ENCODE measurements at places on chromosomes 3 and 15.

GRCh38 chr3:55775366-55776154 is 288.5 kb upstream of the WNT5A start:
- DNase-seq = no peak

DNA sequence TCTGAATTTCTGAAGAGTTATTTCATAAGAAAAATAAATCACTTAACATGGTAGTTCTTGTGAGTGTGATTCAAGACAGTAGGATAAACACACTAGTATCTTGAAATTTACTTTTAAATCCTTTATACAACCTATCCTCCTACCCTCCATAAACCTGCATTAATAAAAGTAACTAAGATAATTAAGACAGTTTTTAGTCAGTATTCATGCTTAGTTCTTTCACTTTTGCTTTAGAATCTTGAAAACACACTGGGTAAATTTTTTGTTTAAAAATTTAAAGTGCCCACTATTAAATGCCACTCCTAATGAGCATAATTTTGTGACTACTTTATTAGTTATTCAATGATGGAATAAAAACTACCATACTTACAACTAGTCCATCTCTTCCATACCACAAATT is 28.8 kb downstream of the GOLIM4 start:
- no peak for DNase-seq

DNA sequence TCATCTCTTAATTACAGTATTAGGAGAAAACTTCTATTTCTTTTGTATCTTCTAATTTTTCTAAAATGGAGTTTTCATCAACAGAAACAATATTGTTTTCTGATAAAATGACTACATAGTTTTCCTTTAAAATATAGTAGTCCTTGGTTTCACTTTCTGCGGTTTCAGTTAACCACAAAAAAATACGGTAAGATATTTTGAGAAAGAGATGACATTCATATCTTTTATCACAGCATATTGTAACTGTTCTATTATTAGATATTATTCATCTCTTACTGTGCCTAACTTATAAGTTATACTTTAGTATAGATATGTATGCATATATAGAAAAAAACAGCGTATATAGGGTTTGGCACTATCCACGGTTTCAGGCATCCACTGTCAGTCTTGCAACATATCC is 2.3 kb downstream of the B4GALT4 start:
- no peak for DNase-seq

GRCh38 chr3:46442576-46443530 is 21.9 kb downstream of the LTF start:
- no peak for DNase-seq

DNA sequence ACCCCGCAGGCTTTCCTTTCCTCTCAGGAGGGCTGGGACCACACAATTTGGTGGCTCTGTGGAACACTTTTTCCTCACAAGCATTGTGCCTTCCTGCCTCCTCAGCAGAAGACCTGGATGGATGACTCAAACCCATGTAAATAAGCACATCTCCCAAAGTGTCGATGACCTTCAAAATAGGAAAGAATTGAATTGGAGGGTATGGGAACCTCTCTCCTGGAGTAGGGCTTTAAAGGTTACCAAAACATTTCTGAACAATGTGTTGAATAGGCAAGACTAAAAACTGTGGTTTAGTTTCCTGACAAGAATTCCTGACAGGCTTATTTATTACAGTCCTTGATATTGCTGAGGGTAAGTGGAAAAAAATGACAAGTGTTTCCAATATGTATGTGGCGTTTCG is 118.2 kb downstream of the ALDH1A2 start:
- DNase-seq = no peak

DNA sequence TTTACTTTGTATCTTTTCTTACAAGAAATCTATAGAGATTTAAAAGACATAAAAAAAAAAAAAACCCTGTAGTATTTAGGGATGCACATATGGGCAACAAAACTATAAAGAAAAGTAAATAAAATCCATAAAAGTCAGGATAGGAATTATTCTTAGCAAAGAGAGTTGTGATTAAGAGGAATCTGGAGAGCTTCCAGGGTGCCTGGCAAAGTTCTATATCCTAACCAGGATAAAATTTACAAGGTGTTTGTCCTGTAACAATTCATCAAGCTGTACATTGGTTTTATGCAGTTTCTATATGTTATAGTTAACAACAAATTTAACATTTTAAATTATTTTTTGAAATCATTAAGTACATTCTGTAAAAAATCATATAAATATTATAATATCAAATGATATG is 7.9 kb downstream of the SECISBP2L start:
- DNase-seq = no peak

DNA sequence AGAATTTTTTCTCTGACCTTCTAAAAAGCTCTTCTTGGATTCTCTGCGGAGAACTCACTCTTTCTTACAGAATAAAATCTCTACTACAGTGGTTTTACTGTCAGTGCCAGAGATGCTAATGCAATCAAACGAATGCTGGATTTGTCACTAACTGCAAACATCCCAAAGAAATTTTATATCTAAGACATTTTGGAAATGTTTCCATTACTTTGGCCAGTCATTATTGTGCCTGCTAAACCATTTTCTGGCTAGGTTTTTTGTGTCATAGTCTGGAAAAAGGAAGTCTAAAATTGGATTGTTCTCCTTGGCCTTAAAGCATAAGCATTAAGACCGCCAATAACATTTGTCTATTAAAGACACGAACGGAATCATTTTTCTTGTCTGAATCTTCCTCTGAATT is 54.0 kb downstream of the PLOD2 start:
- no peak for DNase-seq

GRCh38 chr3:122066331-122067213 is 11.4 kb downstream of the CD86 start:
- no peak for DNase-seq

GRCh38 chr3:133274477-133274876 is 125.4 kb upstream of the BFSP2 start:
- DNase-seq = no peak

GRCh38 chr3:65348398-65348995 is 660.7 kb upstream of the ADAMTS9 start:
- DNase-seq = no peak

DNA sequence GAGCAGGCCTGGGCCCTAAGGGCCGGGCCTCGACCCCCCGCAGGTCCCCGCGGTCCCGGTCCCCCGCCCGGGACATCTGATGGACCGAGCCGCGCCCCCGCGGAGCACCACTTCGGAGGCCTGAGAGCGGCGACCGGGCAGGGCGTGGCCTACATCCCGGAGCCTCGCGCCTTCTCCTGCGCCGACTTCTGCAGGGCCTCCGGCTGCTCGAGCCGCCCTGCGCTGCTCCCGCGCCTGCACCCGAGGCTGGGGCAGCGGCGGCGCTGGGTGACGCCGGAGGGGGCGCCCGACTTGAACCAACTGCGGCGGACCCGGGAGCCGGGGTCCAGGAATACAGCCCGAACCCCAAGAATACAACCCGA is 14.9 kb upstream of the GP9 start:
- no peak for DNase-seq

- DNase-seq = no peak
These were observed 142.8 kb downstream of the POLR2M start for GRCh38 chr15:57849317-57849716.

- no peak for DNase-seq
These were observed 36.5 kb downstream of the SLC12A6 start for GRCh38 chr15:34301058-34301457.

GRCh38 chr3:106824856-106825255 is 552.4 kb upstream of the CCDC54 start:
- DNase-seq = peak; percentile 39

GRCh38 chr15:23835953-23836352 is 148.8 kb upstream of the NDN start:
- DNase-seq = no peak

DNA sequence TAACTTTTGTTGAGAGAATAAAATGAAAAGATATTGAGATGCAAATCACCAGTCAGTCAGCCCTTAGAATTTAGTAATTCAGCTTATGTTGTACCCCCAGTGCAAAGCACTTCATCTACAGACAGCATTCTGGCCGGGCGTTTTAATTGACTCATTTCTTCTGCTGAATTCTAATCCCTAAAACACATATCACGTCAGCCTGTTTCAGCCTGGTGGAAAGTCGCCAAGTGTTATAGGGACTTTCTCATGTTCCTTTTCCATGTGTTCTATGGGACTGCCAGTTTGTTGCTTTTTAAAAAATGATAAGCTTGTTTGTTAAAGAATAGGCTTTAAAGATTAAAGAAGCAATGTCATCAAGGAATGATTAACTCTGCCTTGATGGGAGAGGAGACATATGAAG is 169.7 kb upstream of the BFSP2 start:
- DNase-seq = no peak

DNA sequence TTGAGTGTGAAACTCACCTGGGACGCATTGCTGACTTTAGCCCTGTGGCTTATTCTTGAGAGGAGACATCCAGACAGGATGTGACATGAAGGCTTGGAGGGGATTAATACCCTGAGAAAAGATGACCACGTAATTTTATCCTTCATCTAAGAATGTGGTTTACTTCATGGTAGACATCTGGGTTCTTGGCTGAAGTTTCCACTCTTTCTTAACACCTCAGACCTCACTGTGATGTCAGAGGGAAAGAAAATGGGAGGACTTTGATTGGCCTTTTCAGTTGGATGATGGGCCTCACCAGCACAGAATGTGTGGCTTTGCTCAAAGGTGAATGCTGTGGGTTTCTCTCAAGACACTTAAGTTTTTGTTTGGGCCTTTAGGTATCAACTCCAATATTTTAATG is 16.5 kb downstream of the GORASP1 start:
- no peak for DNase-seq

DNA sequence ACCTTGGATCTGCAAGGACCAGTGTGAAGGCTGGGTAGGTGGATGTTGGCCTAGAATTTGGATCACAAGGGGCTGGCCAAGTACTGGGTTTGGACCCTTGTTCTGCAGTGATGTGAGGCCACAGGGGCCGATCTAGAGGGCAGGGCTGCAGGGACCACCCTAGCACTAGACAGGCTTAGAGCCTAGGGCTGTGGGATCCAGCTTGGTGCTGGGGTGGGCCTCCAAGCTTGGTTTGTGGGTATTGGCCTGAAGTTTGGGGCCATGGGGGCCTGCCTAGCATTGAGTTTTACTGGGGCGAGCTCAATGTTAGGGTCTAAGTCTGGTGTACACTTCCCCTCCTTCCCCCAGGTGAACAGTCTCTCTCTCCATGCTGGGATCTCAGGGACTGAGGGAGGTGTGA is 36.5 kb downstream of the UBE3A start:
- DNase-seq = no peak

DNA sequence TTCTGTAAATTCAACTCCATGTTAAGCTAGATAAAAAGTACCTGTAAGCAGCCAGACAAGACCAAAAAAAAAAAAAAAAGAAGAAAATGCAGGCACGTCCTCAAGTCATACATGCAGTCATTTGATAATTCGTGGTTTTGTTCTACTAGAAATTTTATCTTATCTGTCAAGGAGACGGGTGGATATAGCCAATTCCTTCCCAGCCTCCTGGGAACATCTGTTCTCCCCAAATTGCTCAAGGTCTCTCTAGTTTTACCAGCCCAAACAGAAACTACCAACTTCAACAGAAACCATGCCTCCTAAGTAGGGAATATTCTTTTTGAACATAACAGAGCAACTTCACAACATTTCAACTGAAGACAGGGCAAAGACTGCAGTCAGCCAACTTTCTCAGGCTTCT is 19.5 kb downstream of the RYK start:
- no peak for DNase-seq

GRCh38 chr3:195796795-195797194 is 14.9 kb downstream of the MUC4 start:
- DNase-seq = no peak

- DNase-seq = no peak
These were observed 42.0 kb upstream of the SEC61A1 start for GRCh38 chr3:128009952-128010846.

- no peak for DNase-seq
These were observed 262.1 kb downstream of the CNTN4 start for GRCh38 chr3:2360815-2361214.

- peak; percentile 3 for DNase-seq
These were observed 168.1 kb upstream of the CD96 start for GRCh38 chr3:111373861-111374260.

DNA sequence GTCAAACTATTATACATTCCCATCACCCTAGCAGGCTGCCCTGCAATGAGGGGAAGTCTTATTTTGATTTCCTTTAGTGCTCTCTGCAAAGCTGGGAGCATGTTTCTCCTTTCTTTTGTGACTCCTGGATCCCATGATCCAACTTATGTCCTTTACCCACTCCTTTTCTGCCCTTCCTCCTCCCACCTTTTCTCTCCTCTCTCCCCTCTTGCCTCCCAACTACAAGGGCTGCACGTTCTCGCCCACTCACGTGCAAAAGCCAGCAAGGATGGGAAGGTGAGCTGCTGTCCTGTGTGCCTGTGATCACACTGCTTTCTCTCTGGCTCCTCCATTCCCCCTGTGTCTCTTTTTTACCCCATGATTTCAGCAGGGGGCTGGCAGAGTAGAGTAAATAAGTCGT is 6.1 kb downstream of the VIPR1 start:
- DNase-seq = no peak

DNA sequence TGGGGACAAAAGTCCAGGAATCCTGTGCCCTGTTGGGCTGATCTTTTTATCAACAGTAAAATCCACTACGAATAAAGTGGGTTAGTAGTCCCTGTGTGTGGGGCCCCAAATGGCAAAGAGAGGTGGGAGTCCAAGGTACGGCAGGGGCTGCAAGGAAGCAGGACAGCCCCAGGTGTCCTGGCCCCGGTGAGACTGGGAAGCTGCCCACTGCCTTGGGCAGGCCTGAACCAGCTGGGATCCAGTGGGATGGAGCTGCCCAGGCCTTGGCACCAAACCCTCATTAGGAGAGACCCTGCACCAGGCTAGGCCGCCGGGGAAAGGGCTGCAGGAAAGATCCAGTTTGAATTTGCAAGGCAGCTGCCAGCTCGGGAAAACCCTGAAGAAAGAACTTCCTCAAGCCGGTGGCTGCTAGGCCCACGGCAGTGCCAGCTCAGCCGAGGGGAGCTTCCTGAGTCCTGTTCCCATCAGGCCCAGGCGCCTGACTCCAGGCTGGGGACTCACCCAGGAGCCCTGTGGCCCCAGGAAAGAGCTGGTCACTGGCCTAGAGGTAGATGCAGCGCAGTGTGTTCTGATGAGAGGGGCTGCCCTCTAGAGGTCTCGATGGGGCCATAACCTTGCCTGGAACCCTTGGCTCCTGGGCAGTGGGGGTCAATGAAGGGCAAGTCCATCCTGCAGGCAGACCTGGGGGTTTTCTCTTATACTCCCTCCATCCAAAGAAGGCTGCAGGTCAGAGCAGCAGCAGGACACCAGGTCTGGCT is 14.4 kb upstream of the GNAI2 start:
- no peak for DNase-seq

- DNase-seq = no peak
These were observed 20.8 kb upstream of the TNIK start for GRCh38 chr3:171481011-171481410.

DNA sequence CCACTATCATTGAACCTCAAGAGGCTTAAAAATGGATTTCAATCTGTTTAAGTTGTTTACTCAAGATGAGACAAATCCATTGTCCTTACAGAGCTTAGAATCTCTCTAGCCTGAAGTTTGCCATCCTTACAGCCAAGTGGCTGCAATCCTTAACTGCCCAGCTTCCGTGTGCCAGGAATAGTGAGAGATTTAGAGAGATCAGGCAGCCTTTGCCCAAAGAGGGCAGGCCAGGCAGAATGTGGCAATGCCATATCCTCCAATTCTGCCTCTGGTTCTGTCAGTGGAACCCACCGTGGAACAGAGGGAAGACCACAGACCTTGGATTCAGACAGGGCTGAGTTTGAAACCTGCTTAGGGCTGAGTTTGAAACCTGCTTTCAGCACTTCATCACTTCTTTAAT is 374.3 kb downstream of the VPS13C start:
- no peak for DNase-seq

GRCh38 chr3:42961633-42962032 is 17.5 kb upstream of the GASK1A start:
- DNase-seq = peak; percentile 45

- DNase-seq = no peak
These were observed 183.5 kb downstream of the TBL1XR1 start for GRCh38 chr3:177013681-177014280.
